ENCODE measurements at places on chromosomes 7 and 10.

- DNase-seq = no peak
These were observed 279.3 kb downstream of the SKAP2 start for GRCh38 chr7:26584987-26585665.

GRCh38 chr7:5362466-5362865 is 61.2 kb downstream of the TNRC18 start:
- no peak for DNase-seq

- DNase-seq = no peak
These were observed 18.4 kb downstream of the CTBP2 start for GRCh38 chr10:125141860-125142484.

DNA sequence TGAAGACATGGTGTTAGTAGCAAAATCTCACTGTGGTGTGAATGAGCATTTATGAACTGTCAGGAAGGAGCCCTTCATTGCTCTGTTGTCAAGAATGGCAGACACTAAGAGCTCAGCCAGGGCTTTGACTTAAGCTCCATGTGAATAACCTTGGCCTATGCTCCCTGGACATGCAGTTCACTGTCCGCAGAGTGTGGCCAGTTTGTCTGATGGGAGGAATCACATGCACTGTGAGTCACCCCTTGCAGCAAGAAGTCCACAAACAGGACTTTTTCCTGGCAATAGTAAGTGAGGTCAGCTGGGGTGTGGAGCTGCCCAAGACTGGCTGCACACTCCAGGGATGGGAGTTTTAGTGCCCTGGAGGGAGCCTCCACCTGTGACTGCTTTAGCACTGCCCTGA is 49.5 kb downstream of the ZNF37A start:
- no peak for DNase-seq

GRCh38 chr7:156932006-156932405 is 17.5 kb upstream of the NOM1 start:
- no peak for DNase-seq

DNA sequence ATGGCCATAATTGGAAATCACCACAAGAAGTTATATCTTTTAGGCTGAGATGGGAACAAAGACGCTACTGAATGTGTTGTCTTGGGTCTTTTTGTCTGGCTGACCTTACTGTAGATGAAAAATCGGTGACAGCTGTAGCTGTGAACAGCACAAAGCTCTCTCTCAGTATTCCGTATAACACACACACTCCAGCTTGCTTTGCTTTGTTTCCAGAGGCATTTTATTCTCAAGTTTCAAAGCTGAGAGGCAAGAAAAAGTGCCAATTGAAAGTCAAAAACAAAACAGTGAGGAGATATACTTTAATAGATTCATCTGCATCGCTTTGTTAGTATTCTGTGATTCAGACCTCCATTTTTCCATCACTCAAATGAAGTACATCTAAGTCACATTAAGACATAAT is 39.6 kb upstream of the CABCOCO1 start:
- no peak for DNase-seq

GRCh38 chr10:76881477-76882220 is 756.0 kb downstream of the KCNMA1 start:
- no peak for DNase-seq

DNA sequence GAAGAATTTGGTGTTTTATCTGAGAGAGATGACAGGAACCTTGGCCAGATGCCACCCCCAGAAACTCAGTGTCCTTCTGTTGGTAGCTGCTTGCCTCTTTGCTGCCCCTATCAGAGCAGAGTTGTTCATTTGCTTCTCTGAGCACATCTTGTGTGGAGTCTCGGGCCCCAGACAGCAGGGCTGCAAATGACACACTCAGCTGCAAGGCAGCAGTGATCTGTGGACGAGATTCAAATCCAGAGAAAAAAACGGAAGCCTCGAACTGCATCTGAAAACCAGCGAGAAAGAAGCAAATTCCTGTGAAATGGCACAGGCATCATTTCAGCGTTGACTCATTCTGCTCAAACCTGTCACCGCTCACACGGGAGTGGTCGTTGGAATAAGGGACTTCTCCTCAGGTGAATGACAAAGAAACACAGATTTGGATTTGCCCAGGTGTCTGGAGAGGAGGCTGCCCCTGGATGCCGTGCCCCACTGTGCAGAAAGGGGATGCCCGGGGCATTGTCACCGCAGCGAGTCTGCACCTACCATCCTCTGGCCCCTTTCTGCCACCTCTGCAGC is 144.7 kb downstream of the PFKFB3 start:
- no peak for DNase-seq

DNA sequence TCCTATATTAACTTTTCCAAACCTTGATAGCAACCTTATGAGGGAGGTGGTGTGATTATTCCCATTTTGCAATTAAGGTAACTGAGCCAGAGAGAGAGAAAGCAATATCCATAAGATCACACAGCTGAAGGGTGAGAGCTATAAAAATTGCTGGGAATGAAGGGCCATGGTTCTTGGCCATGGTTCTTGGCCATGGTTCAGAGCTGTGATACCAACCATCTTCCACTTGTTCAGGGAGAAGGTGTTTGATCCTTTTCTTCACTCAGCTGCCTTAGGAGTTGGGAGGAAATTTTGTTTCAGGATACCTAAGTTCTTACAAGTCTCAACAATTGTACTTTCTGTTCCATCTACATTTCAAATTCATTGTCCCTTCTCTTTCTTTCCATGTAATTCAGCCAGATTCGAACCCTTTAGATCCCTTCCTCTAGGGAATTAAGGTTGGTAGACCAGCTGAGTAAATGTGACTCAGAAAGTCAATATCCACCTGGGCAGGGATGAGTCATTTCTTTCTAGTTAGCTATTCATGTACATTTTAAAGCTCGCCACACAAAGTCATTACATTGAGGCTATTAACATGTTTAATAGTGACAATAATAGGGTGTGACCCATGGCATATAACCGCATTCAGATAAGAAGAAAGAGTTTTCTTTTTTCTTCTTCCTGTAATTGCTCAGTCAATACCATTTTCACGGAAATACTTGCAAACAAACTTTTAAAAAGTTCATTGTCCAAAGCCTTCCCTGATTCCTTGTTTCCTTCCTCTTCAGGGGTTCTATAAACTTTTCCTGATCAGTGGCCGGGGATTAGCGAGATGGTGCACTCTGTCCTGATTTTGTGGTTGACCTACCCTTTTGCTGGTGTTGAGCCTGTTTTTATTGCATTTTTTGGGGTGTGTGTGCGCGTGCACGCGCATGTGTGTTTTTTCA is 143.4 kb downstream of the TCF7L2 start:
- DNase-seq = no peak

DNA sequence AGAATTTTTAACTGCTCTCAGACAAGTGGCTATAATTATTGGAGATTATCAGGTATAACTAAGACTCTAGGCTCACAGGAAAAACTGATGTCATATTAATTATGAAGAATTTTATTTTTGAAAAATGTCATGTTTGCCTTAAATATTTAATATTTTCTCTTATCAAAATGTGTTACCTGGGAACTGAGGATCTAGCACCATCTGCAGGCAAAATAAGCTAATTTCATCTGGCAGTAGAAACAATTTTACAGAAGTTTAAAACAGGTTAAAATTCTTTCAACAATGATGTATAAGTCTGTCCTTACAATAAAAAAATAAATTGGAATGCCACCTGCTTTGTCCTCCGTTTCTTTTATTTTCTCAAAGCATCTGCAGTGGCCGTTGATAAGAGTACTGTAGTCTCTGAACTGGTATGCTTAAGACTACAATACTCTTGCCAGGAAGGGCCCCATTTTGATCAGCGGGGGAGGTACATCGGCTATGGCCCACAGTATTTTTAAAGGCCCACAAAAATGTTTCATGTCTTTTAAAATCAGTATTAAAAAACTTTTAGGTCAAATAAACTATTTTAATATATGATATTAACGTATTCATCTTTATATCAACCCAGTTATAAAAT is 81.3 kb downstream of the VWDE start:
- DNase-seq = peak; percentile 21

DNA sequence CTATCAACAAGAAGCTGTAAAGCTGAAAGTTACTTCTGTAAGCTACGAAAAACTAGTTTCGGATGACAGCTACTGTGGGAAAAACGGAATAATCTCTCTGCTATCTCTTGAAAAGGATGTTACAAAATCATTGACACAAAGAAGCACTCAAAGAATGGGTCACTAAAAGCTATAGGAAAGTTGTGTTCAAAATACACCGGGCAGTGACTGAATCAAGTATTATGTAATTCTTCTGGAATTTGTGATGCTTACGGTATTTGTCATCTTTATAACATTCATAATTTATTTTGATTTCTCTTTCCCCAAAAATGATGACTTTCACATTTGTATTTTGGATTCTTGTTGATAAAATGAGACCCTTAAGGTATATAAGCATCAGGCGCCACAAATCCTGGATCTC is 112.1 kb upstream of the KLF6 start:
- DNase-seq = no peak

GRCh38 chr7:100488333-100489095 is 4.8 kb downstream of the NYAP1 start:
- no peak for DNase-seq

- peak; percentile 94 for DNase-seq
These were observed 173.9 kb upstream of the SP4 start for GRCh38 chr7:21253740-21254687.

GRCh38 chr7:25196132-25196896 is 32.0 kb downstream of the NPVF start:
- no peak for DNase-seq

DNA sequence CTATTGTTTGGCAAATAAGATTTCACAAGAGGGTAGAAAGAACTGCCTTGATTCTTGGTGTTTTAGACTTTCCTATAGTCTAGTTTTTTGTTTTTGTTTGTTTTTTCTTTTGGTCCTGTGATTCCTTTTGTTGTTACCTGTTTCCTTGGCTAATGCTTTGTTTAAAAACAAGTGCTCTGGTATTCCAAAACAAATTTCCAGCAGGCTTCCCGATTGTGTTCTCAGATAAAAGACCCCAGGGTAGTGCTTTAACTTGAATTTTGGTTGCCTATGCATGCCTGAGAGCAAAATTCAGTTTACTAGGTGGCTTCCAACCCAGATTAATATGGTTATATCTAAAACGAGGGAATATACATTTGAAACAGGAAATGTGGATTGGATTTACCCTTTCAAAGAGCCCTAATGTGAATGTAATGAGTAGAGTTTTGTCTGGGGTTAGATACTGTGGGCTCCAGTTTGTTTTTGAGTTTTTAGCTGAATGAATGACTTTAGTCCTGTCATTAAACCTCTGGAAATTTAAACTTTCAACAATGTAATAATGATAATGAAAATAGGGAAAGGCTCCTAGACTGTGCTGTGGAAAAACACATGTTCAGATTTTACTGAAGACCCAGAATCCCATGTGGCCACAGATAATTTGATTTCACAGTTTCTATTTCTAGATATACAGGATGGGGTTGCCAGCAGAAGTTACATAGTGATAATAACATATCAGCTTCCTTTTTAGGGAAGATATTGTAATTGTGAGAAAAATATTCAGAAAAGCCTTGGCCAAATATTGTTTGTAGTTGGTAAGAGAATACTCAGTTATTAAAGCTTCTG is 23.9 kb downstream of the AUTS2 start:
- peak; percentile 68 for DNase-seq

- DNase-seq = no peak
These were observed 159.8 kb downstream of the PIP4K2A start for GRCh38 chr10:22554461-22555182.

DNA sequence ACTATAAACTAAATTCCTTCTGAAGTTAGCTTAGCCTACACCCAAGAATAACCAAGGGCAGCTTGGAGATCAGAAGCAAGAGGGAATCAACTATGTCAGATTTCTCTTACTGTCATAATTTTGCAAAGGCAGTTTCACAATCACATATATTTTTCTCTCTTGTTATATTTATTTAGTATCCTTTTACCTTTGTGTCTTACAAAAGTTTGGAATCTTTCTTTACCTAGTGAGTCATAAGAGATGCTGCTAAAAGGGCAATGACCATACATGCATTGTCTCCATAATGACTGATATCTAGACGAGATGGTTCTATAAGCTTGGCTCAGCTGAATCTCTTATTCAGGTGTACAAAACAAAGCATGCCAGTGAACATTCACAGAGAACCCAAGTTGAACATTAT is 61.1 kb downstream of the PPP1R17 start:
- no peak for DNase-seq

GRCh38 chr10:12639996-12640944 is 290.9 kb downstream of the CAMK1D start:
- DNase-seq = no peak

GRCh38 chr10:73653701-73654100 is 2.1 kb downstream of the SYNPO2L start:
- peak; percentile 40 for DNase-seq

DNA sequence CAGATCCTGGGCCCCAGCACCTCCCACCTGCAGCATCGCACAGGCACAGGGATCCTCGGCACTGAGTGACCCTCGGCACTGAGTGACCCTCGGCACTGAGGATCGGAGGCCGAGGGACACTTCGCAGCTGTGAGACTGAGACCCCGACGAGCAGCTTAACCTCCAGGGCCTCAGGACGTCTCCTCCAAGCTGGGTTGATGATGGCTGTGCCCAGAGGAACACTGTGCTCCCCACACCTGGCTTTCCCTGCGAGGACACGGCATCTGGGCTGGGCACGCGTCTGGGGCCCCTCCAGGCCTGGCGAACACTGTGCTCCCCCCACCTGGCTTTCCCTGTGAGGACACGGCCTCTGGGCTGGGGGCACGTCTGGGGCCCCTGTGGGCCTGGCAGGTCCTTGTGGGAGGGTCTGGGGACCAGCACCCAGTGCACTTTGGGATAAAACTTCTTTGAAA is 158.3 kb upstream of the PPP2R2D start:
- DNase-seq = no peak

GRCh38 chr7:92680442-92680841 is 90.3 kb upstream of the FAM133B start:
- DNase-seq = no peak

- peak; percentile 82 for DNase-seq
These were observed 701 bp upstream of the GBX1 start for GRCh38 chr7:151168003-151168786.

DNA sequence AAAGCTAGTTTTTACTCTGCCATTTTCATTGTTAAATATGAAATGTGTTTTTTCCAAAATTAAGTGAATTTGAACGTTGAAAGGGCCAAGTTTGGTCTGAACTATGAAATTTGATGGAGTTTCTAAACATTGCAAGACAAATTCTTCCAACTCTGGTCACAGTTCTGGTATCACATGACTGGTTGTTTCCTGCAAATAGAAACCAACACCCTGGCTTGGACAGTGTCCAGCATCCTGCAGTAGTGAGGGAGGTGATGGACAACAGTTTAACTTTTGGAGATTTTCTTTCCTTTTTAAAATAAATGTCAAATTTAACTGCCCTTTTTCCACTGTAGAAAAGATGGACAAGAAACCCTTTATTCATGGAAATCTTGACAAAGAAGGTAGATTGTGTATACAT is 54.8 kb upstream of the AGBL3 start:
- DNase-seq = no peak

Measured in GM23338 (cell line).